ENCODE measurements at places on chromosomes 3 and 15.

GRCh38 chr3:194518652-194519051 lies 31.9 kb upstream of the ATP13A3 start:
- DNase-seq: no peak

DNA sequence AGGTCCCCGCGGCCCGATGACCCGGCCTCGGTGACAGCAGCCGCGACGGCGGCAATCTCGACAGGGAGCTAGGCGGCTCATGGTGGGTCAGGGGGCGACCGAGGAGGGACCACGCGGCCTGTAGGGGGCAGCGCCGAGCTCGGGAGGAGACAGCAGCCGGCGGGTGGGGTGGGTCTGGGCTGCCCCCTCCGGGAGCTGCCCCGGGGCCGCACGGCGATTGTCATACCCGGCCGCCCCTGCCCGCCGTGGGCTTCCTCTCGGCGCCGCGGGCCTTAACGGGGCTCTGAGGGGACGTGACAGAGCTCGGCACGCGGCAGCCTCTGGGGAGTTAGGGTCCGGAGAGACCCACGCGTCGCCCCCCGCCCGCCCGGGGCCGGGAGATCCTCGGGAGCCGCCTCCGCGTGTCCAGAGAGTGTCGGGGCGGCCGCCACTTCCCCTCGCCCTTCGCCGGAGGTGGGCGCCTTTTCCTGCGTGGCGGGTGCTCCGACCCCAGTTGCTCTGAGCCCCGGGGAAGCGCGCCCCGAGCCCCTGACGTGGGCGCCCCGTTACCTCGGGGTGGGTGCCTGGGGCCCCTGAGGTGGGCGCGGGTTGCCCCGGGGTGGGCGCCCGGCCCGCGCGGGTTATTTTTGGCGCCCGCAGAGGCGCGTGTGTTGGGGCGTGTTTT lies 539 bp upstream of the PLCL2 start:
- DNase-seq: peak; percentile 32

DNA sequence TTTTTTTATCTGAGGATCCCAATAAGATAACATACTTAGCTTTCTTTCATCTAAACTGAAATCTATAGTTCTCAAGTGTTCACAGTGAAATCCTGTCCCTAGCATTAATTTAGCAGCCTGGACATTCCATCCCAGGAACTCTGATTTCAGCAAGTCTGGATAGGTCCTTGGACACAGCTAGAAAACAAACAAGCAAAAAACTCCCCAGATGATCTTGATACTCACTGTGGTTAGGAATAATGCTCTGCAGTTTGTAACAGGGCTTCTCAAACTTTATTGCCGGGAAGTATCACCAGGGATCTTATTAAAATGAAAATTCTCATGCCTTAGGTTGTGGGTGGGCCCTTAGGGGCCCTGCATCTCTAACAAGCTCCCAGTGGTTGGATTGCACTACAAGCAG lies 24.3 kb downstream of the THBS1 start:
- no peak for DNase-seq

DNA sequence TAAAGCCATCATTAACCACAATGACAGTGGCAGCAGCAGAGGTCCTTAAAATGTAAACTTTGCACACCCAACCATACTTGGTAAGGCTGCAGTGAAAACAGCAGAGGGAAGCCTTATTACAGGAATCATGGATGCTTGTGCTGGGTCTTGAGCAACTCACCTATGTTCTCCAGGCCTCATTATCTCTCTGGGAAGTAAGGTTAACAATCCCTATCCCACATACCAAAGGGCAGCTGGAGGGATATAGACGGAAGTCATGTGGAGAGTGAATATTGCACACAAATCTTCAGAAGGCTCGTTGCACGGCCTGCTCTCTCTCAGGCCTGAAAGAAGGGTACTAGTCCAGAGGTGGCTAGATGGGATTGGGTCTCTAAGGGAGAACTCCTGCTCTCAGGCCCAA lies 25.8 kb upstream of the CELF6 start:
- DNase-seq: no peak

- no peak for DNase-seq
Measured at GRCh38 chr3:28673446-28673845, 324.8 kb upstream of the AZI2 start.

GRCh38 chr3:184937611-184938010 lies 125.6 kb downstream of the VPS8 start:
- DNase-seq: no peak

DNA sequence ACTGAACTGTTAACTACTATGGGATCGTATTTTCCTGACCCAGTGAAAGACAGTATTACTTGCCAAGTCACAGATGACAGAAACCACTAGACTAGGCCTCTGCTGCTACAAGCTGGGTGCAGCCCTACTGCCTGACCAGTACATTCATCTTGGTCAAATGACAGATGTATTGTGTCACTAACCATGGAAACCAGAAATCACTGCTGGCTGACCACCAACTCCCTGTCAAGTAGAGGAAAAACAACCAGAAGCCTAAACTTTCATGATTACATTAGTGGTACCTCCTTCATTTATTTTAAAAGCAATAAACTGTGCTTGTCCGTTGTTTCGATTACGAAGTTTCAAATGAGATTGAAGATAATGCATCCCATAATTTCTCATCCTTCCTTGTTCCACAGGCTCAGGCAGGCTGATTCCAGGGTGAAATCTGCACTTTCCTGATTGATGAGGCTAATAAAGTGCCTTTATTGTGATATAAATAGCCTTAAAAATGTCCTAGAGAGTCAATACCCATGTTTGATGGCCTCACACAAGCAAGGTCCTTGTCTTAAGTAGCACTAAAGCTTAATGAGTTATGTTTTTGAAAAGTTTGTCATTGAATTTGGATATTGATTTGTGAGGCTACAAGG lies 309.7 kb downstream of the LSAMP start:
- DNase-seq: no peak

- no peak for DNase-seq
Measured at GRCh38 chr3:53650424-53650823, 156.0 kb downstream of the CACNA1D start.

DNA sequence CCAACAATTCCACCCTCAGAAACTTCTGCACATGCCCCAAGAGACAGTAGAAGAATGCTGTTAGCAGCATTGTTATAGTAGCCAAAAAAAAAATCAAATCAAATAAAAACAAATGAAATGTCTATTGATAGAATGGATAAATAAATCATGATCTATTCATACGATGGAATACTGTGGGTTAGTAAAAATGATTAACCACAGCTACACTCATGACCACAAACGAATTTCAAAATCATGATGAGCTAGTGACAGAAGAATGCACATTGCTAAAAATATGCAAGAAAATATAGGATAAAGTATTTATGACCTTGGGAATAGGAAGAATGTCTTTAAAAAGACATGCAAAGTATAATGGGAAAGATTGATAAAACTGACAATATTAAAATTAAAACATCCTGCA lies 57.5 kb upstream of the ACAN start:
- DNase-seq: no peak

GRCh38 chr15:65042776-65043327 lies 2.3 kb upstream of the SLC51B start:
- no peak for DNase-seq

- DNase-seq: no peak
Measured at GRCh38 chr15:23646165-23647000, 1.3 kb downstream of the MAGEL2 start.

GRCh38 chr15:61639491-61639890 lies 410.4 kb upstream of the RORA start:
- DNase-seq: no peak

DNA sequence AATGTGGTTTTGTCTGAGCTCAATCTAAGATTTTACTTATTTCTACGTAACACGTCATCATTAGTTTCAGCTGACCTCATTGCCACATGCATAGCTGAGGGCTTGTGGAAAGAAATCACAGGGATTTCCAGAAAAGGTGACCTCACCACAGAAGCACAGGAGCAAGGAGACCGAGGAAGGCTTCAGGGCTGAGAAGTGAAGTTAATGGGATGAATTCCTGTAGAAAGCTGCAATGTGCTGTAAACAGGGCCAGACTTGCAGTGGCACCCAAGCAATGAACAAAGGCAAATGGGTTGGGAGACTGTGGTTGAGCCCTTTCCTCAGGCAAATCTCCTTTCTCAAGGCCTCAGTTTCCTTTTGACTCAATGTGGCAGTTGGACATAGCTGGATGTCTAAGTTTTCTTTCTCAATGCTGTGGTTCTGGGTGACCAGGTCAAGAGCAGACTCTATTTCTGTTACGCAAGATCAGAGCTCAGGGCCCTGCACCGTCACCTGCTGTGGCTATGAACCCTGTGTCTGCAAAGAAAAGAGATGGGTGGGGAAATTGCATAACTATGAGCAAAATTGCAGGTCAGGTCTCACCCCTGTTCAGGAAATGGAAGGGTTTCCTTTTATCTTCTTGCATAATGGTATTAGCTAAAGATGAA lies 252.2 kb upstream of the TBL1XR1 start:
- peak; percentile 60 for DNase-seq

GRCh38 chr15:93610944-93611343 lies 521.9 kb upstream of the RGMA start:
- no peak for DNase-seq

- DNase-seq: no peak
Measured at GRCh38 chr15:56913670-56914069, 4.8 kb upstream of the TCF12 start.

- peak; percentile 70 for DNase-seq
Measured at GRCh38 chr3:194879126-194879877, 193.6 kb downstream of the FAM43A start.

- DNase-seq: no peak
Measured at GRCh38 chr15:29968895-29969561, 113.7 kb upstream of the GOLGA8J start.

DNA sequence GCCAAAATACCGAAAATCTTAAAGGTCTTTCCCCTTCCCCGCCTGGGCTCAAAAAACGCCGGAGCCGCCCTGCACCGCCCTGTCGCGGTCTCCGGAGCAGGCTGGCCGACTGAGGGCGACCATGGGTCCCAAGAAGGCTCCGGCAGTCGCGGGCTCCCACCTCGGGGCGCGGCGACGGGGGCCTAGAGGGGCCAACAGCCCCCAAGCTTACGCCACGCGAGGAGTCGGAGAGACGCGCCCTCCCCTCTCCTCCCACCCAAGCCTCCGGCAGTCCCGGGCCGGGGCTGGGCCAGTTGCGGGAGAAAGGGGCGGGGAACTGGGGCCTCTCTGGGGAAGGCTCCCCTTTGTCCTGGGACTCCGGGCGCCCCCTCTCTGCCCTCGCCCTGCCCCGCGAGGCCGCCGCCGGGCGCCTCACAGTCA lies 69.2 kb downstream of the GOLGA8B start:
- DNase-seq: no peak

DNA sequence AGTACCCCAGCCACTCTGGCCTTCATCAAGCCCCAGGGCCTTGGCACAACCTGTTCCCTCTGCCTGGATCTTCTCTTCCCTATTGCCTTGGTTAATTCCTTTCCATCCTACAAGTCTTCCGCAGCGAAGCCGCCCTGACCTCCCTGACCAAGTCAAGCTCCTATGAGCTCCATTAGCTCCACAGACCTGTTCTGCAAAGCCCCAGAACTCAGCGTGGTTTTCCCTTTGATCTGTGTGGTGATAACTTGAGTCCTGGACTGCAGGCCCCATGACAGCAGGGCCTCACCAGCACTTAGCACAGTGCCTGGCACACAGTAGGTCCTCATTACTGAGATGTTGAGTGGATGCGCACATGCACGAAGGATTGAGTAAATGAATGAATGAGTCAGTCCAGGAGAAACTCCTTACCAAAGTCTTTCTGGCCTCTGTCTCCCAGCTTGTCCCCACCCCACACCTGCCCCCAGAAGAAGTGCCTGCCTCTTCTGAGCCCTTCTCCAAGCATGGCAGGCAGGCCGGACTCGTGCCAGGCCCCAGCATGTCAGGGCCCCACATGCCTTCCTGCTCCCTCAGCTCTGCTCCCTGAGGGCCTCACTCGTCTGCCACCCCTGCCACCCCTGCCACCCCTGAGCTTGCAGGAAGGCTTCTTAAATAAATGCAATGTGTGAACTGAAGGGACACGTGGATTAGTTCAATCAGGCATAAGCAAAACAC lies 6.3 kb downstream of the ANPEP start:
- no peak for DNase-seq

GRCh38 chr3:41277790-41278465 lies 78.6 kb downstream of the CTNNB1 start:
- DNase-seq: no peak

DNA sequence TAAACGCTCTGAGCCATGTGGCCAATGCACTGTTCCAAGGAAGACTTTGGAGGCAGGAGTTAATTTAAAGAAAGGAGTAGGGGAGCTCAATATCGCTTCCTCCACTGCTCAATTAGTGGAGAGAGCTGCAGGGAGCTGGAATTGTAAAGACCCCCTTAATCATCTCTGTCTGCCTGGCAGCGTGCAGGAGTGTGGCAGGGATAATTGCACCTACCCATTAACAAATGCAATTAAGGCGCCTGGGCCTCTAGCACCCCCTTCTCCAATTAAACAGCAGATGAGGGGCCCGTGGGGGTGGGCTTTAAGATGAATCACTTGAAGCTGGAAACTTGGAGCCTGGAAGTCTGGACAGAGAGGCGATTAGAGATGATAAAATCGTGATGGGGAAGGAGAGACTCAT lies 61.7 kb upstream of the GLCE start:
- DNase-seq: no peak

DNA sequence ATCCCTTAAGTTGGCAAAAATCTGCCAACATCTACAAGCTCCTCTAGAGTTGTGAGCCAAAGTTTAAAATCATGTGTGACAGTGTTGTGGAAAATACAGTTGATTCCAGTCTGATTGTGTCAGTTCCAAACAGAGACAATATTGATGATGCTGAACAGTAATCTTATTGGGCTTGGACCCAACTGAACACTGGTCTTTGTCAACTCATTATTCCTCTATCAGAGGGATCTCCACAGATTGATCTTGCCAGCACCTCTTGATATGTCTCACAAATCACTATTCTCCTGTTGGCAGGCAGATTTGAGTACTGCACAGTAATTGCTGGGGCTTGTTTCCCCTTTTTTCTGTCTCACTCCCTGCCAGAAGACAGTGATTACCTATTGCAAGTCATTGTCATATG lies 326.6 kb upstream of the DPH6 start:
- DNase-seq: no peak

- DNase-seq: no peak
Measured at GRCh38 chr3:51502562-51502910, 2.7 kb upstream of the DCAF1 start.

DNA sequence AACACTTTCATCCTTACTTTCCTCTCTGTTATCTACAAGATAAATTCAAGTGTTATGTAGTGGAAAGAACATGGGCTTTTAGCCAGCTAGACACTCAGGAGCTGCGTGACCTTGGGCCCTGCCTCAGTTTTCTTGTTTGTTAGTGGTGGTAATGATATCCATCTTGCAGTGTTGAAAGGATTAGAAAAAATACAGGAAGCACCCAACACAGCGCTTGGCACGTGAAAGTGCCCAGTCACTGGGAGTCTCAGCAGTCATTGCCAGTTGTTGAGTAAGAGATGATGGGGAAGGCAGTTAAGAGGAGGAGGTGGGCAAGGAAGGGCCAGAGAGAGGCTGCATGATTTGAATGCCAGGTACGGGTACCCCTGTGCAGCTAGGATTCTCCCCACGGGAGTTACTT lies 5.3 kb downstream of the PDIA5 start:
- peak; percentile 62 for DNase-seq

GRCh38 chr3:64163019-64163754 lies 62.1 kb downstream of the PRICKLE2 start:
- no peak for DNase-seq

- DNase-seq: peak; percentile 38
Measured at GRCh38 chr15:56757875-56758274, 24.6 kb upstream of the ZNF280D start.

Data from inflammatory macrophage (primary cell).